ENCODE measurements at places on chromosomes 16 and 17.

DNA sequence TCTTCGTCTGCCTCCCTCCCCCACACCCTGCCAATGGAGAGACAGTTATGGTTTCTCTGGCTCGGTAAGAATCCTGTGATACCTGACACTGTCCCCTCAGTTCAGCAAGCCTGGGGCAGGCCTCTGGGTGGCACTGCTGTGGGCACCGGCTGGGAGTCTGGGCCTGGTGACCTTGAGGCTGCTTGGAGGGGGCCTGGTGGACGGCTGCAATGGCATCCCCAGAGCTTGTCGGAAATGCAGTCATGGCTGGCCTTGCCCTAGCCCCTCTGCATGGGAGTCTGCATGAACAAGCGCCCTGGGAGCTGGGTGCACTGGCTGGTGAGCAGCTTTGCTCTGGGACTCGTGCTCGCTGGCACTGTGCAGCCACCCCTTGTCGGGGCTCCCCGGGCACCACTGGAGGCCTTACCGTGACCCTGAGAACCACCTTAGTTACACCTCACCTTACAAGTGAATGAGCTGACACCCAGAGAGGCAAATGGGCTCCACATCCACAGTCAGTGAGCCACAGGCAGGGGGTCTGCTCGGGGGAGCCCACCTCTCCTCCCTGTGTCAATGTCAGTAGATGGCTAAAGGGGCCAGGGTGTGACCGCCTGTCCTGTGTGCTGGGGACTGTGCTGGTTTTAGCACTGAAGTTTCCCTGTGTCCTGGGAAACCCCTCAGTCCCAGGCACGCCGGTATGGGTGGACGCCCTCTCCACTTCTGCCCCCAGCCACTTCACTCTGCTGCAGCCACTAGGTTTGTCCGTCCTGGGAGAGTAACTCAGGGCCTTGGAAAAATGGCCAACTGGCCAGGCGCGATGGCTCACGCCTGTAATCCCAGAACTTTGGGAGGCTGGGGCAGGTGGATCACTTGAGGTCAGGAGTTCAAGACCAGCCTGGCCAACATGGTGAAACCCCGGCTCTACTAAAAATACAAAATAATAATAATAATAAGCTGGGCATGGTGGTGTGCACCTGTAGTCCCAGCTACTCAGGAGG lies 1.4 kb downstream of the LGALS3BP start:
- DNase-seq: no peak

DNA sequence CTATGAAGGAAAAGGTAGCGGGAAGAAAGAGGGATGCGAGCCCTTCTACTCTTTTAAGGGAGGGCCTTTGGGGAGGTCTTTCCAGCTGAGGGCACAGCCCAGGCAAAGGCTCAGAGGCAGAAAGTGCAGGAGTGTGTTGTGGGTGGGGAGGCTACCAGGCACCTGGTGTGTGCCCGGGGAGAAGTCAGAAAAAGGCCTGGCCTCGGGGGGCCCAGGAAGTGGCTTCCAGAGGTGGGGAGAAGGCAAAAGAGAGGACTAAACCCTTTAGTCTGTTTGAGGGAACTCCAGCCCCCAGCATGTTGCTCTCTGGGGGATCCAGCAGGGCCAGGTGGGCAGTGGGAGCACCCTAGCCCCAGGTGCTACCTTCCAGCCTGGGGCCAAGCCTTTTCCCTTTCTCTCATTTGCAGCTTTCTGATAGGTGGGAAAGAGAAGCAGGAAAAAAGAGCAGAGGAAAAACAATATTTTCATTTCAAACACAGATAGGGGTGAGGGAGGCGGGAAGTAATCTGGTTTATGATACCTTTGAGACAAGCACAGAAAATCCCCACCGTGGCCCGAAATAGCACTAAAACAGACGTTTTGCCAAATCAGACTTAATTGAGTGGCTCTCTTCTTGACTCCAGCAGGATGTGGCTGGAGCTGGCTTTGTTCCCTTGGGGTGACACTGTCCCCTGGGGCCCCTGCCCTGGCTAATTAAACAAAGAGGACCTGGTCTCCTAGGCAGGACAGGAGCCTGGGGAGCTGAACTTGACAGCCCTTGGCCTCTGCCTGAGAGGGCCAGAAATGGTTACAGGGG lies 10.4 kb downstream of the RAI1 start:
- no peak for DNase-seq

DNA sequence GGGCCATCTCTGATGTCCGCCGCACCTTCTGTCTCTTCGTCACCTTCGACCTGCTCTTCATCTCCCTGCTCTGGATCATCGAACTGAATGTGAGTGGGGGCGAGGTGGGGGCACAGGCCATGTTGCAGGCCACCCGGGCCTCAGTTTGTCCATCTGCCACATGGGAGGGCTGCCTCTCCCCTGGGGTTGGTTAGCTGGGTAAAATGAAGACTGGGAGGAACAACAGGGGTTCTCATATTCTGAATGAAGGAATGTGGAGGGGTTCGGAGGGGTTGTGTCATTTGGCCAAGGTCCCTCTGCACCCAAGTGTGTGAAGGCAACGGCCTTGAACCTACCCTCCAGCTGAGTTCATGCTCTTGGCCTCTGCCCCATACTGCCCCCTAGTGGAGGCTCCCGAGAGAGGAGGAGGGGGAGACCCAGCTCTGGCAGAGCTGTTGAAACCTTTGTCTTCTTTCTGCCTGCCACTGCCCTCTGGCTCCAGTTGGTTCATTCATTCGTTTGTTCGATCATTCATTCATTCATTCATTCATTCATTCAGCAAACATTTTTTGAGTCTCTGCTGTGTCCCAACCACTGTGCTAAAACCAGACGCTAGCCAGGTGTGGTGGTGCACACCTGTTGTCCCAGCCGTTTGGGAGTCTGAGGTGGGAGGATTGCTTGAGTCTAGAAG lies 11.4 kb upstream of the TCAP start:
- peak; percentile 79 for DNase-seq

GRCh38 chr17:48132385-48132784 lies 24.8 kb downstream of the SNX11 start:
- DNase-seq: no peak

DNA sequence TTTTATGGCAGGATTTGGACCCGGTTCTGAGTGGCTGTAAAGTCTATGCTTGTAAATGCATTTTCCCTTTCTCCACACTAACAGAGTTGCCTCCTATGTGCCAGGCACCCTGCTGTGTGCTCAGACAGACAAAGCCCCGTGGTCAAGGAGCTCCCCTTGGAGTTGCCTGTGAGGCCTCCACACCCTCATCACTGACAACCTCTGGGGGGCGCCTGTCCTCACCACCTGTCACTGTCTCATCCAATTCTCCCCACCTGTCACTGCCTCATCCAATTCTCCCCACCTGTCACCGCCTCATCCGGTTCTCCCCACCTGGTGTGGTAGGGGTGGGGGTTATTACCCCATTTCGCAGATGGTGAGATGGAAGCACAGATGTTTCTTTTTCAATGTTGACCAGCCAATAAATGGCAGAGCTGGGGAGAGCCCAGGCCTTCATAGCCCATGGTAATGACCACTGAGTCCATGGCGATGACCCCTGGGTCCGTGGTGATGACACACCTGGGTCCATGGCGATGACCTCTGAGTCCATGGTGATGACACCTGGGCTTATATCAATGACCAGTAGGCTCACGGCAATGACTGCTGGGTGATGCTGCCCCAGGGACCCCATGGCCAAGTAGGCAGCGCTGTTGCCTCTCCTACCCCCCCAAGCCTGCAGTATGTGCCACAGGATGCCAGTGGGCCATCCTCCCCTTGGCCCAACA lies 150.1 kb downstream of the IRF8 start:
- no peak for DNase-seq

GRCh38 chr16:2813771-2814221 lies 3.2 kb upstream of the PRSS21 start:
- DNase-seq: no peak

DNA sequence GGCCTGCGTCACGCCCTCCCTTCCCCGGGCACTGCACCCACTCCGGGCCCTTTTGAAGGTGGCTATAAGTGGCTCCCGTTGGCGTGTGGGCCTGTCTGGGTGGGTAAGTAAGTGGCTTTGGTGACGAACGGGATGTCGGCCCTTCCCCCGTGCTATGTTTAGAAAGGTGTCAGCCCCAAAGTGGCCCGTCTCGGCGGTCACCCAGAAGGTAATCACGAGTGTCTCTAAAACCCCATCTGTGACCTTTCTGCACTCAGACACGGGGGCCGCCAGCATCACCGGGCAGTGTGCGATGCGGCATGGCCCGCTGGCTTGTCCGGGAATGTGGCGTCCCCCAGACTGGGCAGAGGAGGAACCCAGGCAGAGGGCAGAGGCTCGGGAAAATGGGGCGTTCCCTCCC lies 88.2 kb downstream of the IRX5 start:
- no peak for DNase-seq

GRCh38 chr16:9976601-9977000 lies 205.6 kb downstream of the GRIN2A start:
- DNase-seq: no peak

DNA sequence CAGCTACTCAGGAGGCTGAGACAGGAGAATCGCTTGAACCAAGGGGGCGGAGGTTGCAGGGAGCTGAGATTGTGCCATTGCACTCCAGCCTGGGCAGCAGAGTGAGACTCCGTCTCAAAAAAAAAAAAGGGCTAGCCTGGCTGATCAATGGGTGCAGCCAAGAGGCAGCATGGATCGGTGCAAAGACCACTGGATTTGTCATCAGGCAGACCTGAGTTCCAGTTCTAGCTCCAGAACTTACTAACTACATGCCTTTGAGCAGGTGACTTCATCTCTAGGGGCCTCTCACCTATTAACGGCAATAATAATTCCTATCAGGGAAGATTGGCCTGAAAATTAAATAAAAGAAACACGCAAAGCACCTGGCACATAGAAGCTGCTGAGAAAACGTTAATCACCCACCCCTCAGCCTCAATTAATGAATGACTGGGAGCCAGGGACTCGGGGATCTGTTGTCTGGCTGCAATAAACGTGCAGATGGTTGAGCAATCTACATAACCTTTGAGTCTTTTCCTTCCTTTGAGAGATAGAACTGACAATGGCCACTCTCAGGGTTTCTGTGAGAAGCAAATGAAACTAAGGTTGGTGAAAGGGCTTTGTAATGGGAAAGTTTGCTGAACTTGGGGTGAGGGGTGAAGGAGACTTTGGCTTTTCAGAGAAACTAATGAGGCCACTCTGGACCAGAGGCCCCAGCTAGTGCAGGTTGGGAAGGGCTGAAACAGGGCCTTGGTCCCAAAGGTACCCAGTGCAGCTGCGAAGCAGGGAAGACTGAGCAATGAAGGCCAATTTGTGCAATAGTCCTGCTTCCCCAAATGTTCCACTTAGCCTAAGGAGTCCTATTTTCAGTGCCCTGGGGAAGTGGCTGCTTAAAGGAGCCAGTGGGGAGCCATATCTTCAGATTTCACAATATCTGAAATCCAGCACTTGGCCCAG lies 7.6 kb downstream of the SEZ6L2 start:
- DNase-seq: no peak

DNA sequence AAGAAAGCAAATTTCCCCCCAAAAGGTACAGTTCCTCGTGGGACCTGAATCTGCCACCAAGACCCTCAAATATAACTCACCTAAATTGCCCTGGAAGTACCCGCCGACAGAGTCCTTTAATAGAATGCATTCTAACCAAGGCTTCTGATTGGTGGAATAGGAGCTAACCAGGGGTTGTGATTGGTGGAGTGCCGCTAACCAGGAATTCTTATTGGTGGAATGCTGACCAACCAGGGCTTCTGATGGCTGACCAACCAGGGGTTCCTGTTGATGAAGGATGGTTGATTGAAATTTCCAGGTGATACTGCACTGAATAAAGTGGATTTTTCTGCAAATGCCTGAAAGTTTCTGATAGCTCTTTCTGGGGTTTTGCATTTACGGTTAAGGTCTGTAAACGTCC lies 6.5 kb downstream of the TFAP4 start:
- peak; percentile 31 for DNase-seq

- no peak for DNase-seq
Observed at GRCh38 chr17:72206376-72206775, 85.6 kb downstream of the SOX9 start.

- peak; percentile 98 for DNase-seq
Observed at GRCh38 chr16:68707340-68708152, 29.5 kb upstream of the CDH1 start.

- no peak for DNase-seq
Observed at GRCh38 chr16:49674351-49674851, 181.5 kb downstream of the ZNF423 start.

DNA sequence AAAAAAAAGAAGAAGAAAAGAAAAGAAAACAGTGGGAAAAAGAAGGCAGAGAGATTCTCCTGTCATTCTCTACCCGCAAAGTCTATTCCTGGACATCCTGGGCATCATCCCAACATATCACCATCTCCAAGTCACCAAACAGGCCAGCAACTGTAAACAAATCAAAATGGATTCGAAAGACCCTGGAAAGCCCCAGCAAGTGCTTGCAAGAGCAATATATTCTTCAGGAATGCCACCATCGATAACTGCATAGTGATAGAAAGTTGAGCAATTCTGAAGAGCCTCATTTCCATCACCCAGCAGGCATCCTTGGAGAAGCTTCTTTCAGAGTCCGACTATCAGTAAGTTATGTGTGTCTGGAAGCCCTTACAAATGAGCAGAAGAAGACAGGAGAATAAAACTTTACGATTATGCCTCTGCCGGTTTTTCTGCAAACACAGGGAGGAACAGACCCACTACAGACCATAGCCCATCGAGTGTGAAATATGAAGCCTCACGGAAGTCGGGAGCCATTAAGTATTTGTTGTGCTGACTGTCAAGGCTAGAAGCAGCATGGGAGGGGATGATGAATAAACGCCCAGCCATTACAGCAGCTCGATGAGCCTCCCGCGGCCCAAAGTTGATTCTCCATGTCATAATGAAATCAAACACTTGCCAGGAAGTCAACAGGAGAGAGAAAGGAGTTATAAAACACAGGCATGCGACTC lies 64.5 kb upstream of the SEC14L1 start:
- DNase-seq: peak; percentile 41

GRCh38 chr17:52024300-52024870 lies 134.1 kb downstream of the CA10 start:
- DNase-seq: no peak

DNA sequence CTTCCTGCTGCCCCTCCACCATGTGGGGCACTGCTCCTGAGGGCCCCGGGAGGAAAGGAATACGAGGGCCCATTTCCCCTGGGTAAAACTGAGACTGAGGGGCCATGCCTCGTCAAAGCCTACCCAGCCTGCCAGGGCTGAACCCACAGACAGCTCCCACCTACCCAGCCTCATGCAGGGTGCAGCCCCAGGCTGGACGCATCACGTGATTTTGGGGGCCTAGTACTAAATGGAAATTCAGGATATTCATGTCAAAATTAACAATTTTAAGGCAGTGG lies 3.4 kb upstream of the OSGIN1 start:
- no peak for DNase-seq

DNA sequence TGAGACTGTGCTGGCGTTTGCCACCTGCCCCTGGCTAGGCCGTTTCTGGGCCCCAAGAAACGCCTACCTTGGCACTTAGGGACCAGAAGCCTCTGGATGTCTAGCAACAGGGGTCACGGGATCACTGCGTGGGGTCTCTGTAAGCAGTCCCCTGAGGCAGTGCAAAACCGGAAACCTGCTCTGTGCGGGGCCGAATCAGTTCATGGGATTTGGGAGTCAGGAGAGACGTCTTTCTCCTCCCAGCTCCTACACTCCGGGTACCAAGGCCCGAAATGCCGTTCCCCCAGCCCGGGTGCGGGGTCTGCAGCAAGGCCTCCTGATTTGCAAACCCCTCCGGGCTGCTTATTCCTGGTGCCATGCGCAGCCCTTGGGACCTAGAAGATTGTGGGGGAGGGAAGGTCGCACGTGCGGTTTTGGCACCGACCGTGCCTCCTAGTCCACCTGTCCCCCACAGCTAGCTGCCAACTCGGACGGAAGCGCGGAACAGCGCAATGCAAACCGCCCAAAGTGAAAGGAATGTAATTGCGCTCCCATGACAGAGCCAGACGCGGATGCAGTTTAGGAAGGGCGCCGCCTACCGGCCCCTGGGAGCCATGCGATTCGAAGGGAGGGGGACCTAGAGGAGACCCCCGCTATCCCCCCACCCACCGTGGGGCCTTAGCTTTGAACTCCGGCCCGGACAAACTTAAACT lies 6.5 kb downstream of the IRX5 start:
- DNase-seq: no peak

Measured in HTR-8/SVneo (cell line).